ENCODE measurements at places on chromosomes 11 and 22. TPM values are rescaled to one million over a fixed set of nuclear protein-coding genes. Genes with fewer than 3 reads are reported as not detected.
A peak's percentile ranks its signal among the peaks of the same experiment; 100 is the strongest.

Gene MFNG
- total RNA-seq, result 188 TPM

Gene APLNR
- 0.09 TPM for total RNA-seq

DNA sequence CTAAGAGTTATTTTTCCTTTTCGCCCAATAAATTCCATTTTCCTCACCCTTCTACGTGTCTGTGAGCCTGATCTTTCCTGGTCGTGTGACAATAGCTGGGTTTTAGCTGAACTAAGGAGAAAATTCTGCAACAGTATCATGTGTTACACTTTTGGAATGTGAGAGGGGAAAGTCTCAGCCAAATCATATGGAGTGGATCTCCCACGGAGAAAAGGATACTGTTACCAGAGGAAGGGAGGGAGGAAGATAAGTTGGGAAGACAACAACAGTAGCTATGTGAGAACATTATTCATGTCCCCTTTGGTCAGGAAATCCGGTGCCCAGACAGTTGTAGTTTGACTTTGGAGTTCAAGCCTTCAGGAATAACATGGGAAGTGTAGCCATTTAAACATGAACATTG, 584.0 kb upstream of the RAG2 start:
- no peak for DNase-seq

DNA sequence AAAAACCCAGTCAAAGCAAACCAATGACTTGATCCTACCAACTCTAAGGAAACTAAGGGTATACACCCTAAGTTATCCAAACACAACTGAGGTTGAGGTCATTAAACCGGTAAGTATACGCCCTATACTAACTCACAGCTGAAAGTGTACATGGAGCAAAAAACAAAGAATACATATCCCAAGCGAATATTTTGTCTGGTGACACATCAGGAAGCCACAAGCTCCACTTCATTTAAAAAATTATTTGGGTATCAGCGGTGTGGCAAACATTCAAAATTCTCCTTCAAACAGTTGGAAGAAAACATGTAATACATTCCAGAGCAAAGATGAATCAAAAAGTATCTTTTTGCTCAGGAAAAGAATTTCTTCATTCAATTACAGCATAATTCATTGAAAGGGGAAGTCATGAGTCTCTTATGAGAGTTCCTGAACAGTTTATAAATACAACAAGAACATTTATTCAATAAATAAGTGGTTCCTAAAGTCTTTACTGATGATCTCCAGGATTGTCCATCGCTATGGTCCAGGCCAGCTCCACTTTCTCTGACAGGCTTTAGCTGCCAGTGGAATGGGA, 4.5 kb upstream of the JAML start:
- peak; percentile 56 for DNase-seq

Gene NLRP14
- total RNA-seq, result 0.35 TPM

GRCh38 chr22:39384750-39385480, 14.7 kb upstream of the TAB1 start:
- peak; percentile 7 for DNase-seq

Gene HEPN1
- not detected for total RNA-seq

DNA sequence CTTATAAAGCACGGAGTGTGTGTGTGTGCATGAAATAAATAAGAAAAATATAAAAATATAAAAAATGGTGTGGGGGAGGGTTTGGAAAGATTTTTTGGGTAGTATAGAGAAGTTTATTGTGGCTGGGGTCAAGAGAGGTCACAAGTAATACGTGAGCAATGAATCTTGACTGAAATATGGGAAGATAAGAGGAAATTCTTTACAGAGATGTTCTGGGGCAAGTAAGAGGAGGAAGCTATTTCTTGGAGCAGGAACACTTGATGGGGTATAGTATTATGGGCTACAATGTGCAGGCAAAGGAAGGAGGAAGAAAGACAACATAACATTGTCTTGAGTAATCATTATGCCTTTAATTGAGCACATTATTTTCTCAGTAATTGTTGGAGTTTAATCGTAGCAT, 2.1 kb downstream of the HBD start:
- DNase-seq, result no peak

DNA sequence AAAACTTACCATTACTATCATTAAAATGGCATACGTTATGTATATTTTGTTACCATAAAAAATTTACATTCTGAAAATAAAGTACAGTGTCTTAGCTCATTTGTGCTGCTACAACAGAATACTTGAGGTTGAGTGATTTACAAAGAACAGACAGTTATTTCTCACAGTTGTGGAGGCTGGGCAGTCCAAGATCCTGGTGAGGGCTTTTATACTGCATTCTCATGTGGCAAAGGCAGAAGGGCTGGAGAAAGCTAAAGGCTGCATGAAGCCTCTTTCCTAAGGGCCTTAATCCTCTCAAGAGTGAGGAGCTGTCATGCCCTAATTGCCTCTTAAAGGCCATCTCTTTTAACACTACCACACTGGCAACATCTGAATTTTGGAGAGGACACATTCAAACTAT, 13.3 kb downstream of the GGTLC2 start:
- DNase-seq, result no peak

DNA sequence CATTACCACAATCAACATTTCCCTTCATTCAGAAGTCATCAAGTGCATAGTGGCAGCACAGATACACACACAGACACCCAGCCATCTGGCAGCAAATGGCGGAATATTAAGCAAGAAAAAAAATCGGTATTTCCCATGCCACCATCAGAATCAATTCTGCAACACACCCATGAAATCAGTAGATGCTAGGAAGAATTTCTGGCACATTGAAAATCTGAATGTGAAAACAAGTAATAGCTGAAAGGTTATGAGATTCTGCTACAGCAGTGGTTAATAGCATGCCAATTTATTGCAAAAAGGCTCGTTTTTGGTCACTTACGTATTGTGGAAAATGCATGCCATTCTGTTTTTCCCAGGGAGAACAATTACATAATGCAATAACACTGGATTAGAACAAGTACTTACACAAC, 91.1 kb downstream of the PICALM start:
- no peak for DNase-seq

Gene MMP10
- 15.0 TPM for total RNA-seq

GRCh38 chr11:45653277-45653676, 12.1 kb downstream of the CHST1 start:
- no peak for DNase-seq

DNA sequence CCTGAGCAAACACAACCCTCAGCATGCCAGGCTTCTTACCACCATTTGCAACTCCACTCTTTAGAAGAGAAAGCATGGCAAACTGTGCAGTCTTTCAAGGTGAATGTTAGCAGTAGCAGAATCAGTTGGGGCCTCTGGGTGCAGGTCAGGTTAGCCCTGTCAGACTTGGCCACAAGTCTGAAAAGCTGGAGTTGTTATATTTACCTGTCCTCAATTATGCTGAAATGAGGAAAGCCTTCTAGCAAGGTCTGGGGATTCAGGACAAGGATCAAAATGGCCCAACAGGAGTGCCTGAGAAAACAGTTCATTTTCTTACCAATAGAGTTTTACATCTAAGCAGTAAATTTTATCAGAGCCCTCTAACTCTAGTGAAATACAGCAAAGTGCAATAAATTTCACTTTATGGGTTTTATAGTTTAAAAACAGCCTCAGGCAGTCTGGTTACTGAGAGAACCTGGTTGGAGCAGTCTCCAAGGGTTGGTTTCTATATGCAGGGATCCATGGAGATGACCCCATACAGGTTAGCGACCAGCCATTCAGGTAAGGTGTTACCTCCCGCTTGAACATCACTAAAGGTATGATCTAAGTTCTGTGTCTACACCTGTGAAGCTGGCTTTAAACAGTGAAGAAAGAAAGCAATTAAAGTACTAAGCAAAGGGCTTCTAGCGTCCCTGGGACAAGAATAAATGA, 212.5 kb upstream of the MPPED2 start:
- DNase-seq, result no peak

DNA sequence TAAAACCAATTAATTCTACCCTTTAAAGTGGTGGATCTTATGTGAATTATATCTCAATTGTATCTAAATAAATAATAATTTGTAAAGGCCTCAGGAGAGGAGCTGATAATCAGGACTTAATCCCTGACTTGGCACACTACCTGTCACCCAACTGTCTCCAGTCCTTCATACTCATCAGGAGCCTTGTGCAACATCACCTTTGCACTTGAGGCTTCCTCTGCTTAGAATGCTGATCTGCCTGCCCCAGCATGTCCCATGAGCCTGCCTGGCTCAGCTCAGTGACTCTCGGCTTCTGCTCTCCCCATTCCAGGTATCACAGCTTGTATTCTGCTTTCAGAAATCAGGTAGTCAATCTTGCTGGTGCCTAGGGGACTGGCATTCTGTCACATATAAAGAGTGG, 43.9 kb upstream of the PRODH start:
- no peak for DNase-seq

DNA sequence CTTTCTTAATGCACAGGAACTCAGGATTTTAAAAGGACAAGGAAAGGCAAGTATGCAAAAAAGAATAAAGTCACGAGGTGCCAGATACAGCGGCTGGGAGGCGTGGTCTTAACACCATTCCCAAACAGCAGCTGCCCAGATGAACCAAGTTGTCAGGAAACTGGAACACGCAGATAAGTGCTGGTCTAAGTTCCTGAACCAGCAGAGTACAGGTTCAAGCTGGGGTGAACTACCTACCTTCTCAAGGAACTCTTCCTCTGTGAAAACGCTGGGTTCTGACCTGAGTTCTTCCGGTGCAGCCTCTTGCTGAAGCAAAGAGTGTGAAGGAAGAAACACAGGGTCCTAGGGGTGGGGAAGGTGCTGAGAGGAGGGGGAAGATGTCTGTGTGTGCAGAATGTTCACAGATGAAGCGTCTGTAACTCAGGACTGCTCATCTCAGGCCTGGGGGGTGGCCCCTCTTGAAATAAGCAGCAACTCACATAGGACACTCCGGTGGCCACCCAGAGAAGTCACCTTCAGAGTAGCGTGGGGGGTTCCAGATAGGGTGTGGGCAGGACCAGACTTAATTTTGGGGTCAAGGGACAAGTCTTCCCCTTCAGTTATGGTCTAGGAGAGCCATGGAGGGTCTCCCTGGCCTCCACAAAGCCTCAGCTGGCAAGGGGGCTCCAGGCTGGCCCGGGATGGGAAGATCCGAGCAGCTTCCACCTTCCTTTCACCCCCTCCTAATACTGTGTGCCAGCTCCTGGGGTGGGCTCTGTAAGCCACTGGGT, 3.2 kb downstream of the TPST2 start:
- peak; percentile 96 for DNase-seq

DNA sequence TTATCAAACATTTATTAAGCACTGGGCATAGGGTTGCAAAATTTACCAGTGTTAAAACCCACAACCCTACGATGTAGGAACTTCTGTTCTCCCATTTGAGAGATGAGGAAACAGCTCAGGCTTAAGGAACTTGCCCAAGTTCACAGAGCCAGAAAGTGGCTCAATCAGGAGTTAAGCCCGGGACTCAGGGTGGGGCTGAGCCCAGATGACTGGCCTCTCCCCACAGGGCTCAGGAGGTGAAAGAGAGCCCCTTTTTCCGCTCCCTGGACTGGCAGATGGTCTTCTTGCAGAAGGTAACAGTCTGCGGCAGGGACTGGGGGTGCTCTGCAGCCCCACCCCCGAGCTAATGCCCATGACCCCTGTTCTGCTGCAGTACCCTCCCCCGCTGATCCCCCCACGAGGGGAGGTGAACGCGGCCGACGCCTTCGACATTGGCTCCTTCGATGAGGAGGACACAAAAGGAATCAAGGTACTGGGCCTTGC, 5.6 kb upstream of the ANKRD13D start:
- DNase-seq, result no peak

DNA sequence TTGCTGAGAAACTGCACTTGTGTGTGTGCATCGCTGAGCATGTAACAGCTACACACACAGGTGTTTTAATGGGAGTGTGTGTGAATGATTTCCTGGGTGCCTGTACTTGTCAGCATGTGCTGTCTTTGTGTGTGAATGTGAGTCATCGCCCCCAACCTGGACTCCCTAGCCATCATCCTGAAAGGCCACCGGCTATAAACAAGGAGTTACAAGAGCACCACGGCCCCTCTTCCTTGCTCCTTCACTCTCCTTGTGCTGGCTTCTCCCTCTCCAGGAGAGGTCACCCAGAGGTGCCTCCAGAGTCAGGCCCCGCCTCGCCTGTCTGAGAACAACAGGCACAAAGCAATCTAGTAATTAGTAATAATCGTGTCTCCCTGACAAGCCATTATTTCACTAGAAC, 419.2 kb downstream of the BUD13 start:
- no peak for DNase-seq

Gene PRAME
- total RNA-seq, result not detected

- no peak for DNase-seq
These were observed 30.6 kb downstream of the SCUBE1 start for GRCh38 chr22:43312608-43313007.

GRCh38 chr11:77374108-77374507, 72.6 kb upstream of the GDPD4 start:
- DNase-seq, result no peak

DNA sequence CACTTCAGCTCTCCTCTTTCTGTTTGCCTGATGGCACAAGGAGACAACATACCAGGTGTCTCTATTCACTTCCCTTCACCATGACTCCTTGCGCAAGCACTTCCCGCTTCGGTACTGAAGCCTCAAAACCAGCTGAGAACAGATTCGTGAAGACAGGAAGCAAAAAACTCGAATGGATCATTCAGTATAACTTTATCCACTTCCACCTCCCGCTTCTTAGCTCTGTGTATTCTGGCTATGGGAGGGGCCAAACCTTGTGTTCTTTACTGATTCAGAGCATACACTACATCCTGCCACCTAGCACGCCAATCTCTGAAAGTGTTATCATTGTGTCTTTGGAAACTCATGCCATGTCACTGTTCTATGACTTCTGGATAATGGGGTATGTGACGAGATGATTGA, 62.2 kb upstream of the ADA2 start:
- no peak for DNase-seq

DNA sequence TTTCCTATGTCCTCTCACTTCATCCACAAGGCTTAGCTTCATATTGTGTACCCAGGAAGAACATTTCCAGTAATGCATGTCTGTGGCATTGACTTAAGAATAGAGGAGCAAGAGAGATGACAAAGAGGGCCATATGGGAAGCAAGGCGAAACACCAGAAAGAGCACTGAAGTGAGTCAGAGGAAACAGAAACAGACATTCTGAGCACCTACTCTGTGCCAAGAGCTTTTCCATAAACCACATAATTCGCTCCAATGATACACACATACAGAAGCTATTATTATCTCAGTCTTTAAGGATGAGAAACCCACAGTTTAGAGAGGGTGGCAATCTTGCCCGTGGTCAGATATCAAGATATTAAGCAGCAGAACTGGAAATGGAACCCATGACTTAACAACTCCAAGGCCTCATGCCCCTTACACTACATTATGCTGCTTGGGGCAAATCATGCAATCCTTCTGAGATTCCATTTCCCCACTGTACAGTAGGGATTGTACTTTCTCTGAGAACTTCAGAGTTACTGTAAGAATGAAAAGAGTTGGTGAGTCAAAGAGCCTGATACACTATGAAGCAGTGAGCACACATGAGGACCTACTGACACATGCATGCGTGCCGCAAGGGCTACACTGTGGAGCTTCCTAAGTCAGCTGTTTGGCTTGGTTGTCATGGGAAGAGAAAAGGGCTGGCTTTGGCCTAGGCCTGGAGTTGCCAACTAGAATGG, 126.6 kb downstream of the KCNC1 start:
- no peak for DNase-seq
